ENCODE measurements at places on chromosomes 11 and 22.

GRCh38 chr22:50704510-50705218, 32.0 kb downstream of the SHANK3 start:
- no peak for DNase-seq

- peak; percentile 93 for DNase-seq
These were observed 869 bp upstream of the EIF4ENIF1 start for GRCh38 chr22:31490496-31490925.

- DNase-seq, result no peak
These were observed 75.4 kb upstream of the WNT7B start for GRCh38 chr22:46052331-46052771.

- no peak for DNase-seq
These were observed 1.2 kb downstream of the DGCR2 start for GRCh38 chr22:19120829-19121630.

DNA sequence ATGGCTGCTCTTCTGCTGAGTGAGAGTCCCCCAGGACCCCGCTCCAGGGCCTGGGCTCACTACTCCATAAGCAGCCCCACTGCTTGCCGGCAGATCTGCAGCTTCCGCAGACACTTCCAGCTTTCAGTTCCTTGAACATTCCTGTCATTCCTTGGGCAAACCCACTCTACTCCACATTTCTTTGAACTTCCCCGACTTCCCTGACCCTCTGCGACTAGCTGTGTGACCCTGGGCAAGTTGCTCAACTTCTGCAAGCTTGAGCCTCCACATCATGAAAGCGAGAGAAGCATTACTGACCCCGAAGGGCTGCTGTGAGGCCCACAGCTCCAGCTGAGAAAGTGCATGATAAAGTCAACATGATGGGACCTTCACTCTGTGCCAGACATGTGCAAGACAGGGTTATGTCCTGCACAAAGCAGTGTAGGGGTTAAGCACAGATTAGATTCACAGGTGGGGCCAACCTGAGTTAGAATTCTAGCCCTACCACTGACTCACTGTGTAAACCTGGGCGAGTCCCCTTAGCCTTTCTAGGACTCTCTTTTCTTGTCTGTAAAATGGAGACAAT, 51.8 kb downstream of the THAP12 start:
- no peak for DNase-seq

DNA sequence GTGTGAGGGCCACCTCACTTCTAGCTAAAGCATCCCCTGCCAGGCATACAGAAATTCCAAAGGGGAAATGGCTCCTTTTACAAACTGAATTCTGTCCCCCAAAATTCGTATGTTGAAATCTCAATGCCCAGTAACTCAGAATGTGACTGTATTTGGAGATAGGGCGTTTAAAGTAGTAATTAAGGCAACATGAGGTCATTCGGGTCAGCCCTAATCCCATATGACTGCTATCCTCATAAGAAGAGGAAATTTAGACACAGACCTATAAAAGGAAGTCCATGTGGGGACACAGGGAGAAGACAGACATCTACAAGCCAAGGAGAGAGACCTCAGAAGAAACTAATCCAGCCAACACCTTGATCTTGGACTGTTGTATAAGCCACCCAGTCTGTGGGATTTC, 119.1 kb downstream of the CHST1 start:
- DNase-seq, result no peak

- no peak for DNase-seq
These were observed 4.5 kb downstream of the CD81 start for GRCh38 chr11:2381494-2382128.

DNA sequence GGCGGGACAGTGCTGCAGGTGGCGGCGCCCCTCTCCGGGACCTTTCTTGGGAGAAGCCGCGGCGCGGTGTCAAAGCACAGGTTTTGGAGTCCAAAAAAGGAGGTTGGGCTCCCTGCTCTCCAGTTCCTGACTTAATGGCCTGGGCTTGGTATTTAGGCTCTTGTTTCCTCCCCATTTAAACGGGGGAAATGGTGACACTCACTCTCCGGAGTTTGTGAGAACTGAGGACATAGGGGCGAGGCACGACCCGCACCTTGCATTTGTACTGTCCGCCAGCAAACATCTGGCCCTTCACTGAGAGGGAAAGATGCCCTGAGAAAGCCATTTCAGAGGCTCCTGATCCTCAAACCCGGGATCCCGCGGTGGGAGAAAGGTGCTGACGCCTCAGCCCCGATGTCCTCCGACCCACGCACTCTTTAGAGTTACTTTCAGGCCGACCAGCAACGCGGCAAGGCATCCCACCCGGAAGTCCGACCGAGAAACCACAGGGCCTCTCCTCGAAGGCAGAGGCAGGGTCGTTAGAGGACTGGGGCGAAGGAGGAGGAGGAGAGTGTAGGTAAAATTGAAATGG, 2.9 kb upstream of the WDR74 start:
- DNase-seq, result peak; percentile 27
